ENCODE measurements at places on chromosomes 6 and 20. TPM values are rescaled to one million over a fixed set of nuclear protein-coding genes. Genes with fewer than 3 reads are reported as not detected.
A peak's percentile ranks its signal among the peaks of the same experiment; 100 is the strongest.

- DNase-seq: peak; percentile 19
These were observed 267.4 kb upstream of the THEMIS start for GRCh38 chr6:128168244-128168643.

- no peak for DNase-seq
These were observed 819 bp upstream of the MTRF1L start for GRCh38 chr6:153003366-153003690.

- DNase-seq: peak; percentile 9
These were observed 305.3 kb upstream of the RGS17 start for GRCh38 chr6:153436351-153436750.

GRCh38 chr20:46713957-46714834, 4.7 kb downstream of the SLC2A10 start:
- no peak for DNase-seq

DNA sequence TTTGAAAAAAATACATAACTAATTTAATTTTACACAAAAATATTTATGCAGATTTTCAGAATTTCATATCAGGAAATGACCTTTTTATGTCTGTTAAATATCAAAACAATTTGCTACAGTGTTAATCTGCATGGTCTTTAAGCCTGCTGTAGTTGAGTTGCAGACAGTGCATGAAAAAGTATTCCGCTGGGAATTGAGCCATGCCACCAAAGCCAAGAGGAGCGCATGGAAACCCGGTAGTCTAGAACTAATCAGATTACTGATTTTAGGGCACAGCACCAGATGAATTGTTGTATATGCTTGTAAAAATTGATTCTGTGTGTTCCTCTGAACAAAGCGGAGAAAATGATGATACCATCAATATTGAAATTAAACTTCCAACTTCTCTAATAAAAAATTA, 34.3 kb upstream of the LAMP5 start:
- DNase-seq: no peak

FLRT3 gene
- total RNA-seq: 61.2 TPM

TRIM15 gene
- not detected for total RNA-seq

- DNase-seq: no peak
These were observed 187.6 kb downstream of the TMEM242 start for GRCh38 chr6:157135691-157136090.

GRCh38 chr6:141152951-141153350, 979.8 kb upstream of the GJE1 start:
- DNase-seq: no peak

DNA sequence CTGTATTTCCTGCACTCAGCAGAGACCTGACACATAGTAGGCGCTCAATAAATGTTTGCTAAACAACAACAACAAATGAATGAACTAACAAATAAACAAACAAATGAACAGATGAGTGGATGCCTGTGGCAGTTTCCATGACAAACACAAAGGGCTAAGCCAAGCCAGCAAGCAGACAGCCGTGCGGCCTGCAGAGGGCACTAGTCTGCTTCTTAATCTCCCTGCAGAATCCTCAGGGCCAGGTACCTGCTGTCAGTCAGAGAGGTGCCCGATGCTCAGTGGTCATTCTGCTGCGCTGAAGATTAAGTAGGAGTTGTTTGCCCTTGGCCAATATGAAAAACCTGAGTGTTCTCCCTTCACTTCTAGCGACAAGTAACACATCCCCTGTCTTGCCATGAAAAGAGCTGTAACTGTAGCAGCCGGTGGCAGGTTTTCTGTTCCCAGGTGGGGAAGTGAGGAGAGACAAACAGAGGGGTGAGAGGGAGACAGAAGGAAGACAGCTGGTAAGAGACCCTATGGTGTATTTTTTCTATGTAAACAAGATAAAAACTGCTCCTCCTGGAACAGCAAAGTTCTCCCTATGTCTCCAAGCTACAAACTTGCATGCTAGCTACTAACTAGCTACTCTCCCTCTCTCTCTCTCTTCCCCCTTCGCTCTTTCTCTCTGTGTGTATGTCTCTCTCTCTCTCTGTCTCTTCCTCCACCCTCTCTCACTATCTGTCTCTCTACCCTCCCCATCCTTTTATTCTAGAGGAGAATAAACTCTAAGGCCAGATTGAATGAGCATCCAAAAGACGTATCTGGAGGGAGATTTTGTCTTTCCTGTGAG, at the start of gene MC3R:
MC3R (plus strand) TSS at position 779 of the 829 bp plus-strand sequence. CDS start 112 bp downstream, outside the sequence.
- no peak for DNase-seq

MCM8 gene
- total RNA-seq: 18.4 TPM

CRISP2 gene
- total RNA-seq: not detected

SIRPD gene
- not detected for total RNA-seq

GRCh38 chr6:71488186-71488585, 199.6 kb downstream of the OGFRL1 start:
- no peak for DNase-seq

All from foreskin keratinocyte (primary cell).